AG04450 (cell line): ENCODE measurements at places on chromosomes 3 and 15. TPM values are rescaled to one million over a fixed set of nuclear protein-coding genes. Genes with fewer than 3 reads are reported as not detected.

GRCh38 chr3:184235381-184236032 is 6.1 kb downstream of the VWA5B2 start:
- no peak for DNase-seq

GRCh38 chr3:60609446-60609845 is 641.8 kb downstream of the FHIT start:
- DNase-seq = no peak

DNA sequence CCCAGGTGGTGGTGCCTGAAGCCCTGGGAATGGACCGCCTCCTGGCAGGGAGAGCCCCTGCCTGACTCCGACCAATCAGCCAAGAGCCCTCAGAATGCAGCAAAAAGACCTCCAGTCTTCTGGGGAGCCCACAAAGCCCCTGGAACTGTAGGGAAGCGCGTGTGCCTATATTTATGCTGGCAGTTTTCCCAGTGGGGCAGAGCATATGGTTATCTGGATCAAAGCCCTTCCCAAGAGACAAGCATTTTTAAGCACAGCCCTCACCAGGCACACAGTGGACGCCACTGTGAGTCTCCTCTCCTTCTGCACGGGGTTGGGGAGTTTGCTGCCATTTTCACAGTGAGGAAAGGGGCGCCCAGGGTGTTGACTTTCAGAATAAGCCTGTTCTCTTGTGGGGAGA is 80.9 kb upstream of the RPL32 start:
- DNase-seq = no peak

DNA sequence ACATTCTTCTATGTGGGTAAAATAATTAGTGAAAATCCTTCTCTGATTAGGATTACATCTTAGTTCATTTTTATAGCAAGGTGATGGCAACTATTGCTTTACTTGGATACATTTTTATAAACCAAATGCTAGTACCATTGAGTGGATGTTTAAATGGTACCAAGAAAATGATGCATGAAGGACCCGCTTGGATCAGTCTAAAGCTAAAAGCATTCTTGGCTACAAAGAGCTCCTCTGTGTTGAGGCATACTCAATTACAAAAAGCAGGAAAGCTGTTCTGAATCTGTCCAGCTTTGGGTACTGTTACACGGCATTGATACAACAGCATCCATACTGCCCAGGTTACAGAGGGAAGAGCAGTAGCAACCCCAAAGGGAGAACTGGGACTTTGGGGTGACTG is 217.2 kb downstream of the PDZRN3 start:
- DNase-seq = no peak

DNA sequence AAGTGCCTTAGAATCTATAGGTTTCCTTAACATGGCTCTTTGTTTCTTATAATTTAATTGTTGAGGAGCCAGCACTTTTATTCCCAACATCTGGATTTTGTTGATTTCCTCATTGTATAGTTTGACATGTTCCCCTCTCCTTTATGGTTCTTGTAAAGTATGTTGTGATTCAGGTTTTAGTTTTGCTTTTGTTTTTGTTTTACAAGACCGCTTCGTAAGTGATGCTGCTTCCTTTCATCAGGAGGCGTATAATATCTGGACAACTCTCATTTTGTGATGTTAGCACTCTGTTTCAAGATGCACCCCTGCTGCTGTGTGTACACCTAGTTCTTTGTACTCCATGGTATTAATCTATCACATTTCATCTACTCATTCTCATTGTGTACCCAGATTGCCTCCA is 48.7 kb downstream of the SLC49A4 start:
- no peak for DNase-seq

- DNase-seq = no peak
Observed at GRCh38 chr3:191901741-191902140, 440.8 kb downstream of the PYDC2 start.

GRCh38 chr3:10334459-10334858 is 13.5 kb upstream of the SEC13 start:
- DNase-seq = no peak

DNA sequence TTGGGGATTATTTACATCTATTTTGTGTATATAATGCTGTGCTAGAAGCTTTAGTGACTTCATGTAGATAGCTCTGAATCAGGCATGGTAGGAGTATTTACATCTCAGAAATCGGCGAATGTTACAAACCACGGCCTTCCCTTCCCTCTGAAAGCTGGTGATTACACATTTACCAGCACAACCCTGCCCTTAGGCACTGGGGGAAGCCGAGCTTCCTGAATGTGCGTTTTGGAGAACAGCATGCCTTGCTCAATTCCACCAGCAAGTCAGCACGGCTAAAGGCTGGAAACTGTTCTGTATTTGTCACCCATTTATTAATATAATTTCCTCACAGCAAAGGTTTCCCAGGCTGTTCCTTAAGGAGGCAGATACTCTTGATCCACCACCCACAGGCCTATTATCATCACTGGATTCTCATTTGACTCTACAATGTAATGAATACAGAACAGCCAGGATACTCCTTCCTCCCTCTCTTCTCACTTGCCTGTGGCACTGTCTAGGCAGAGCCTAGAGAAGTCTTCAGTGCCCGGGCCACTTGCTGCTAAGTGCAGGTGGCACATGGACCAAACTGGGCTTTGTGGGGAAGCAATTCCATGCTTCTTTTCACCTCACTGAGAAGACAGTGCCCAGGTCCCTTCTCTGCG is 55.2 kb upstream of the CACNA2D3 start:
- DNase-seq = no peak

- DNase-seq = peak; percentile 90
Observed at GRCh38 chr15:70474471-70475406, 288.6 kb downstream of the UACA start.

The PCBP4 gene
- polyA plus RNA-seq = 54.6 and 69.2 TPM in 2 replicates

The SPINT1 gene
- 0.87 and 0.94 TPM in 2 replicates for polyA plus RNA-seq

The GOLIM4 gene
- polyA plus RNA-seq = 27.9 and 34.4 TPM in 2 replicates

The SHC4 gene
- 5.1 TPM in 2 replicates for polyA plus RNA-seq

The CLEC3B gene
- polyA plus RNA-seq = 4.3 and 4.8 TPM in 2 replicates

The PPM1L gene
- polyA plus RNA-seq = 0.26 and 0.33 TPM in 2 replicates
